Femur (tissue), 1 donor: ENCODE measurements at places on chromosomes 16 and 17.

DNA sequence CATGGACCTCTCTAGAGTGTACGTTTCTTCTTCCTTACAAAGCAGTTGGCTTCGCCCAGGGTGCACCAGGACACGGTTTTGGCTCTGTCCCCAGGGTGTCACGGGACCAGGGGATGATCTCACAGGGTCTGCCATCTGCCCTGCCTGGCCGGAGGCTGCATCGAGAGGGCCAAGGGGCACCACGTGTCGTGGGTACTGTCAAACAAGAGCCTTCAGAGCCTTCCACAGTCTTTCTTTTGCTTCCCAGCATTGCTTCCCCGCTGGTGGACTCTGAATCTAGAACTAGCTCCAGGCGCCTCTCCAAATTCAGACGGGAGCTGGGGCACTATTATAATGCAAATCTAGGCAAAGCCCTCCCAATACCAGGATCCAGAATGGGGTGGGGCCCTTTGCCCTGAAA lies 47.9 kb downstream of the MAPT start:
- peak; percentile 67 for DNase-seq

DNA sequence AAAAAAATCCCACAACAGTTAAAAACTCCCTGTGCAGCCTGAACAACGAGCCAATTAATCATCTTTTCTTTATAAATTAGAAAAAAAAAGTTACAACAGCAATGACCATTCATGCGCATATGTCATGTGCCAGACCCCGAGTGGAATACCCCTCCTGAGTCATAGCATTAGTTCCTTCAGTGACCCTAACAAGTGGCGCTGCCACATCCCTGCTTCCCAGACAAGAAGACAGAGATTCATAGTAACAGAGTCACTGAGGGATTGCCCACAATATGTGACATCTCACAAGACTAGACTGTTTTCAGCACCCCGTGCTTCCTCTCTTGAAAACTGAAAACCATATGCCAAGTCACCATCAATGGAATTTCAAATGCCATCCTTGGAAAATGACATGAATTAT lies 7.9 kb downstream of the UMOD start:
- no peak for DNase-seq

- DNase-seq = peak; percentile 40
Measured at GRCh38 chr16:86389566-86390328, 120.6 kb upstream of the FOXF1 start.

DNA sequence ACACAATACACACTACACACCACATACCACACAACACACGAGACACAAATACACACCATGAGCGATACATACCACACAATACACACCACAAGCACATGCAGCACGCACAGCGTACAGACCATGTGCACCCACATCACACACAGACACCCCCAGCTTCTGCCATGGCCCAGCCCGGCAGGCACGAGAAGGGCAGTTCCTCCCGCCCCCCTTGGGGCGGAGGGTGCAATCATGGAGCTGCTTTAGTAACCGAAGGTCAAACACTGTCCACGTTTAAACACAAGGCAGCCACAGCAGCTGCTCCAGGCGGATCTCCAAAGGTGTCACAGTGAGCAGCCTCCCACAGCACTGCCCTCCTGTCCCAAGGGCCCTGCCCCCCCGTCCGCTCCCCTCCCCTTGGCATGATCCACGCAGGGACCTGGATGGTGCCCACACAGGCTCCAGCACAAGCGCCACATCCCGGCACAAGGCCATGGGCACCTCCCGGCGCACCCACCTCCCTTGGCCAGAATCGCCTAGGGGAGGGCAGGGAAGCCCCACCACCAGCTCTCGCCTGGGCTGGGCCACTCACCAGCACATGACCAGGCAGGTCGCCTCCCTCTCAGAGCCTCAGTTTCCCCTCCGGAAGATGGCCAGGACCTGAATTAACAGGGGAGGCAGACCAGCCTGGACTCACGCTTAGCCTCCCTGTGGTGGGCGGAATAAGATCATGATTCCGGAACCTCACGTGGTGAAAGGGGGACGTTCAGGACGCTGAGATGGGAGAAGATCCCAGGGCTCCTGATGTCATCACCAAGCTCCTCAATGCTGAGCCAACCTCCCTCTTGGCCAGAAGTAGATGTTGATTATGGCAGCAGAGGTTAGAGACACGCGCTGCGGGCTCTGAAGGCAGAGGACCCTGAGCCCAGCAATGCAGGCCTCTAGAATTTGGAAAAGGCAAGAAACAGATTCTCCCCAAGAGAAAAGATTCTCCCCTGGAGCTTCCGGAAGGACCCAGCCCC lies 32.6 kb upstream of the ZNF469 start:
- DNase-seq = no peak

- peak; percentile 16 for DNase-seq
Measured at GRCh38 chr17:79622122-79622601, 11.3 kb upstream of the RBFOX3 start.
